ENCODE measurements at places on chromosomes 3 and 15.
A peak's percentile ranks its signal among the peaks of the same experiment; 100 is the strongest.

DNA sequence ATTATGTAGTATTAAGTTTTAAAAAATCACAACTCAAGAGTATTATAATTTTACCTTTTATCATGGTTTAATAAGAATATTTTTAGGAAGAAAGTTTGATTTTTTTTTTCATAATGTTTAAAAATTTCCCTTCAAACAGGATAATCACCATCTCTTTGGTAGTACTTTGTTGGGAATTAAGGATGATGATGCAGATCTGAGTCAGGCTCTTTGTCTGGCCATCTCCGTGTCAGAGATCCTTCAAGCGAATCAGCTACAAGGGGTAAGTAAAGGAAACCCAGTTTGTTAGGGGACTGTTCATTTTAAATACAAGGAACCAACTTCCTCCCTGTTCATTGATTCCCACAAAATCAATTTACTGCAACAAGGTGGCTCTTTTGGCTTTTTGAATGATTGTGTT lies 36.8 kb upstream of the NIT2 start:
- no peak for DNase-seq

DNA sequence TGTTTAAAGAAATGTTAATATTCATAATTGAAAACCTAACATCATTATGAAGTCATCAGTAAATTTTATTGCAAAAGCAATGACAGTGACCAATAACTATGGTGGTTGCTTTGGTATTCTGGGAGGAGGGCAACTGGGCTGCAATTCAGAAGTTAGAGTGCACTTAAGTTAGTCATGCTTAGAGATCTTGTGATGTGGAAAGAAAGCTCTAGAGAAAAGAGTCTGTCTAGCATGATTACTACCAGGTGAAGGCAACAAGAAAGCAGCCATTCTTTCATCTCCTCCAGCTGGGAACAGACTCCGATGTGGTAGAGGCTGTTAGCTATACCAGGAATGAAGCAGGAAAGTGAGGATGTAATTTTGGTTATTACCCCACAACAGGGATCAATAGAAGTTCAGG lies 625.6 kb downstream of the SI start:
- DNase-seq: no peak

- DNase-seq: no peak
Observed at GRCh38 chr3:53142986-53143385, 12.8 kb upstream of the RFT1 start.

DNA sequence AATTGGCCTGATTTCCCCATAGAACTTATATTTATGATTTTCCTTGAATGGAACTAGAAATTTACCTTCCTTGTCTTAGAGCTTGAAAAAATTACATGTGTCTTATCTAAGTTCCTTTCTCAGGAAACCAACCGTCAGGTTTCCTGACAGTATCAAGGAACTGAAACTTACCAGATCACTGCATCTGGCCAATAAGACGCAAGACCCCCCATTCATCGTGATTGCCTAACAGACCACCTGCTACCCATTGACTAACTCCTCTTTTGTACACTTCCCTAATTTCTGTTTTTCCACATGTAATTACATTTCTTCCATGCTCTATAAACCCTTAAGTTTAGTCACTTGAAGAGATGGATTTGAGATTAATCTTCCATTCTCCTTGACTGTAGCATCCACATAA lies 517.2 kb upstream of the CBLB start:
- no peak for DNase-seq

DNA sequence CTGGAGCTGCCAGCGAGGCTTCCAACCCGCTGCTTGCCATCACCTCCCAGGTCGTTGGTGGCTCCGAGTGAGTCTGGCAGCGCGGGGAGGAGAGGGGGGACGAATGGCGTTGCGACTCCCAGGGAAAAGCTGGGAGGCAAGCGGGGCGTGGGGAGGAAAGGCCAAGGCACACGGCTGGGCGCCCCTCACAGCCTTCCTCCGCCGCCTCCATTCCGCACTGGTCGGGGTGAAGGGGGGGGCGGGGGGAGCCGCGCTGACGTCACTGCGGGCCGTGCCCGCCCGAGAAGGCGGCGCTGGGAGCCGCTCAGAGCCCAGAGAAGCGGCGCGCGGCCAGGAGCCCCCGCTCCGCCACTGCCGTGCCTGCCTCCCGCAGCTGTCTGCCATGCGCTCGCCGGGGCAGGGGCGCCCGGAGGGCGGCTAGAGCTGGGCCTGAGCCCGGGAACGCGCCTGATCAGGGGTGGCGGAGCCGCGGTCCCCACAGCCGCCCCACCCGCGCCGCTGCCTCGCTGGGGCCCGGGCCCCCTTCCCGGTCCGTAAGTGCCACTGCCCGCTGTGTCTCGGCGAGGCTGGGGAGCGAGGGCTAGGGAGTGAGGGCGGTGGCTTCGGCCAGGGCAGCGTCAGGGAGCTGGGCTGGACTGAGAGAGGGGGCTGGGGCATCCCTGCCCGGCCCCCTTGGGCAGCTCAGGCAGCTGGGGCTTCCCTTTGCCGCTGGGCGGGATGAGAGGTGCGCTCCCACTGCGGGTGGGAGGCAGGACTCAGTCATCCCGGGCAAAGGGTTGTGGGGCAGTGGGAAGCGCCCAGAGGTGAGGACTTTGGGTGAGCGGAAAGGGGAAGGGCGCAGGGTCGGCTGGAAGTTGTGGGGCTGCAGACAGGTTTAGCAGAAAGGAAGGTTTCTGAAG lies 27.8 kb upstream of the POLG start:
- DNase-seq: no peak

- DNase-seq: peak; percentile 57
Observed at GRCh38 chr3:168620854-168621253, 525.1 kb upstream of the GOLIM4 start.

GRCh38 chr3:173007079-173007723 lies 133.8 kb downstream of the SPATA16 start:
- DNase-seq: peak; percentile 94

GRCh38 chr3:20648294-20648693 lies 462.3 kb upstream of the SGO1 start:
- no peak for DNase-seq

DNA sequence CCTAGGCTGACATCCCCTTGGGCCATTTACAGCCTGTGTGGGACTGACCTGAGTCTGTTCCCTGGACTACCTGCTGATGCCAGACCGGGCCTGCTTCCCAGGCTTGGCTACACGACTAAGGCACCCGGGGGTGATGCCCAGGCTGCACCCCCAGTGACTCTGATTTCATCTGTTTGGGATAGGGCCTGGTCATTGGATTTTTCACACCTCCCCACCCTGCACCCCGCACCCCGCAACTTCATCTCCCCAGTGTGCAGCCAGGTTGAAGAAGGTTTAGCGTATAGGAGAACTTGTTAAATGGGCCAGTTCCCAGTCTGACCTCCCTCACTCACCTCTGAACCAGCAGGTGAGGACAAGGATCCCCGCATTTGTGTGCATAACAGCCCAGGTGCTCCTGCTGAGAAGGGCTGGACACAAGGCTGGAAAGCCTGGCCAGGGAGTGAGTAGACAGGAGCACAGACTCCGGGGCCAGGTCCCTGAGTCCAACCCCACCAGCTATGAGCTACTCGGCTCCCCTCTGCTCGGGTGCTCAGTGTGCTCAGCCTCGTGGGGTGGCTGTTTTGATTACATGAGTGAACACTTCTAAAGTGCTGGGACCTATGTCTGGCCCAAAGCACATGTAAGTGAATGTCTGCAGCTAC lies 18.5 kb downstream of the SLC6A20 start:
- no peak for DNase-seq

- no peak for DNase-seq
Observed at GRCh38 chr15:98257290-98257689, 296.8 kb downstream of the ARRDC4 start.

- peak; percentile 17 for DNase-seq
Observed at GRCh38 chr15:41502795-41503668, 9.4 kb downstream of the ITPKA start.

- DNase-seq: no peak
Observed at GRCh38 chr3:30646181-30646876, 39.9 kb downstream of the TGFBR2 start.

DNA sequence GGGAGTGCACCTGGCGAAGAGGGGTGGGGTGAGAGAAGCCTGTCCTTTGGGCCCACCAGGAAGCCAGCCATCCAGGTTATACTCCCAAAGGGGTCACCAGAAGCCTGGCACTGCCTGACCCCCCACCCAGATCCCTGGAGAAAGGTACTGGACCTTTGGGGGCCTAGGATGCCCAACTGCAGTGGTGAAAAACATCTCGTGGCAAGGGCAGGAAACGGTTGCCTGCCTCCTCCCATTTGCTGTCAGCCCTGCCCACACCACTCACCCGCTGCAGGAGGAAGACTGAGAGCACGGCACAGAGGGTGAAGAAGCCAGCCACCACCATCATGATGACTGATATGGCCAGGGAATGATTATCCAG lies 2.2 kb upstream of the ULK3 start:
- peak; percentile 76 for DNase-seq

DNA sequence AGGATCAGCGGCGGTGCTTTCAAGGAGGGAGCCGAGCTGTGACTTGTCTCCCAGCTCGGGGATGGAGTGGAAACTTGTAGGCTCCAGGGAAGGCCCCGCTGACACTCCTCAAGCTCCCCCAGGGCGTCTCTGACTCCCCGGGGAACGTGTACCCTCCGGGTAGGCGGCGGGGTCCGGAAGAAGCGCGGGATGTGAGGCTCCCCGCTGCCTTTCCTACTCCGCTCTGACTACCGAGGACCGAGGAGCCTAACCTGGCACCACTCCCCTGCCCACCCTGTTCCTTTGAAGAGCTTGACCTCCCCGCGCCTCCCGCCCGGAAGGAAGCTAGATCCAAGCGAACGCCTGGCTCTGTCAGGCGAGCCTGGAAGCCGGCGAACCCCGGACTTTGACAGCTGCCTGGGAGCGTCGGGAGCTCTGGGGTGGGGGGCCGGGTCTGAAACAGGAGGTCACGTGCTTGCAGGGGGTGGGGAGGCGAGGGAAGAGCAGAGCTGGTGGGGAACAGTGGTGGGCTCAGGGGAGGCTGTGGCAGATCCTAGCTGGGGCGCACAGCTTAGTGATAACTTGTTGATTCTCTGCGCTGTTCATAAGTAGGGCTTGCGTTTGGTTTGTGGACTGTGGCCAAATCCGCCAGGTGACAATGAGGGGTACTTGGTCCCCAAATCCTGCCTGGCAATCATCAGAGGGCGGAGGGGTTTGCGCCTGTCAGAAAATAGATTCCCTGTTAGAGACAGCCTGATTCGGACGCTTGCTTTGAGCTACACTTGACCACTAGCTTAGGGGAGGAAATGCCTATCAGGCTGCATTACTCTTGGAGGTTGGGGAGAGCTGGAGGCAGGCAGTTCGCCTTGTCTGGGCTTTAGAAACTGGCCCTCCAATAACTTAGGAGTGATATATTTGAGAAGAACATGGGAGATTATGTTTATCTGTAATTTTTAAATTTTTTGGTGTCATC lies 1.2 kb downstream of the CLSTN2 start:
- no peak for DNase-seq

DNA sequence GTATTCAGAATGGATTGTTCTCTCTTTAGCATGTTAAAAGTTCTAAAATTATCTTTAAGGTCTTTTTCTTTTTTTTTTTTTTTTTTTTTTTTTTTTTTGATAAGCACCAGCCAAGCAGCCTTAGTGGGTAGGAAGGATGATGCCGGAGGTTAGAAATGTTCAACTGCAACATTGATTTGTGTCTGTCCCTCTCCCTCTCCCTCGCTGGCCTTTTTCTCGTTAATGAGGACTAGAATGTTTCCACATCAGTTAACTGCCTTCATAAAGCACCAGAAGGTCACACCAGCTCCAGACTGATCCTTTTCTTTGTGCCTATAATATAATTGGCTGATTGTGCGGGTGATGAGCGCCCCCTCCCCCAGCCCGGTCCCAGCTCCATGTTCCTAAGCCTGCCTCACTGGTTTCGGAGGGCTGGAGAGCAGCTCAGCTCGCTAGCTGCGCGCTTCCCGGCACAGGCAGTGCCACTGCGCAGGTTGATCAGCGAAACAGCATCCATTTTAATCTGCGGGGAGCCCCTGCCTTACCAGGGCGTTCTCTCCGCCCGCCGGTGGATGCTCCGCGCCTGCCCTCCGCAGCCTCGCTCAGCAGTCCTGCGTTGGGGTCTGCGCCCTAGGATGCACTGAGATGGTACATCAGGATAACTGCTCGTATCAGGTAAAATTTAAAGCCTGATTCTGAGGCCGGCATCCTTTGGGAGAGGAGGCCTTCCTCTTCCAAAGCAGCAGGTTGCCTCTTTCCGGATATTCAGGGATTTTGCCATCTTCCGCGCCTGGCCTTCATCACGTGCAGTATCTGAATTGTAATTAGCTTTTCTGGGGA lies 148.9 kb upstream of the IL12A start:
- no peak for DNase-seq

GRCh38 chr3:56914646-56915045 lies 112.9 kb upstream of the ARHGEF3 start:
- DNase-seq: no peak

DNA sequence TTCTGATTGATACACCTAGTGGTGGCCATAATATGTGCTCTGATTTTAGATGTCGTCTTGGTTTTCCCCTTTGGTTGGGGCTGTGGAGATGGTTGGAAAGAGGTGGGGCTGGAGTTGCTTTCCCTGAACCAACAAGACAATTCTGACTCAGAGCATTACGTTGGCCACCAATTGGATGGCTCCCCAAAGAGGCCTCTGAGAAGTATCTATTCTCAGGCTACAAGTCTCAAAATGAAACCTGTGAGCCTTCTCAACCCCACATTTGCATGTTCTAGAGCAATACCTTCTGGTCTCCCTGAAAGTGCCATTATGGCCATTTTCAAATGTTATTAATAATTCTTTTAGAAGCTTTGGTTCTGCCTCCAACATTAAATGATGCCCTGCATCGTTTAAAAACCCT lies 188.4 kb upstream of the WNT5A start:
- no peak for DNase-seq

- DNase-seq: peak; percentile 77
Observed at GRCh38 chr15:40430271-40430805, 10.4 kb upstream of the BAHD1 start.

- no peak for DNase-seq
Observed at GRCh38 chr3:161051856-161052255, 53.3 kb downstream of the B3GALNT1 start.

DNA sequence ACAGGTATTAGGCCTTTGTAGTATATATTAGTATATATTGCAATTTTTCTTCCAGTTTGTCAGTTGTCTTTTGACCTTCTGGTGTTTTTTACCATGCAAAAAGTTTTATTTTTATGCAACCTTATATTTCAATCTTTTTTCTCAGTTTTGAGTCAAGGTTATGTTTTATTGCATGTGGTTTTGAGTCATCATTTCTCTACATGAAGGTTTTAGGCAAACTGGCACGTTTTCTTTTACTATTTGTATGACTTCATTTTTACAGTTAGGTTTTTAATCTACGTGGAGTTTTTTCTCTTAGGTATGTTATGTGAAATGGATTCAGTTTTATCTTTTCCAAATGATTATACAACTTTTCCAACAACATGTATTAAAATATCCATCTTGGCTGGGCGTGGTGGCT lies 36.8 kb upstream of the TCAIM start:
- DNase-seq: no peak

GRCh38 chr3:5198986-5199731 lies 11.7 kb downstream of the EDEM1 start:
- DNase-seq: no peak
